ENCODE measurements at places on chromosomes 11 and 22. TPM values are rescaled to one million over a fixed set of nuclear protein-coding genes. Genes with fewer than 3 reads are reported as not detected.

- H3K27me3 ChIP-seq, result no peaks in the 10 kb centered on the region
- H3K27ac ChIP-seq, result no peak overlapping the region
- no peaks in the 10 kb centered on the region for H3K4me1 ChIP-seq
- H3K4me3 ChIP-seq, result no peak overlapping the region
Measured at GRCh38 chr11:91776655-91777054, 448.0 kb upstream of the FAT3 start.

DNA sequence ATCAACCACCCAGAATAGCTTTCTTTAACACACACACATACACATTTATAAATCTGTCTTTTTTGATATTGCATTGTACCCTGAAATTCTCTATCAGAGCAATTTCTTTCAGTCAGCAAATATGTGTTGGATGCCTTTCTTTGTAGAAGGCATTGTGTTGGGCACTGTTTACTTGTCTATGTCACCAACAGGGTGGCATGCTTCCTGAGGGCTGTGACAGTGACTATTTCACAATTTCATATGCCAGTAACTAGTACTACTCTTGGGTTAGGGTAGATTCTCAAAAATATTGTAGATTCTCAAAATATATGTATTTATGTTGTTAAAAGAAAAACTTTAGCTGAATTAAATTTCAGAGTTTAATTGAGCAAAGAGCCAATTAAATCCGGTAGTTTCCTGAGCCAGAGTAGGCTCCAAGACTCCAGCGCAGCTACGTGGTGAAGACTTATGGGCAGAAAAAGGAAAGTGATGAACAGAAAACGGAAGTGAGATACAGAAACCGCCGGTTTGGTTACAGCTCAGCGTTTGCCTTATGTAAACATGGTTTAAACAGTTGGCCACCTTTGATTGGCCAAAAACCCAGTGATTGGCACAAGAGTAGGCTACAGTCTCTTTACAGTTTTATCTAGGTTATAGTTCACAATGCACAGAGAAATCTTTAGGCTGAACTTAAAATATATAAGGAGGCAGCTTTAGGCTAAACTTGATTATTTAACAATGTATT, 723.3 kb downstream of the NTM start:
- H3K4me3 ChIP-seq, result no peak overlapping the region
- H3K36me3 ChIP-seq, result no peaks in the 10 kb centered on the region
- DNase-seq, result no peak
- no peaks in the 10 kb centered on the region for H3K4me1 ChIP-seq
- H3K27me3 ChIP-seq, result no peaks in the 10 kb centered on the region

GRCh38 chr22:22121445-22121844, 123.1 kb upstream of the VPREB1 start:
- no peaks in the 10 kb centered on the region for H3K4me1 ChIP-seq
- DNase-seq, result no peak
- H3K27me3 ChIP-seq, result peaks cover 34% of the 10 kb centered on the region
- no peaks in the 10 kb centered on the region for H3K36me3 ChIP-seq
- no peak overlapping the region for H3K4me3 ChIP-seq

DNA sequence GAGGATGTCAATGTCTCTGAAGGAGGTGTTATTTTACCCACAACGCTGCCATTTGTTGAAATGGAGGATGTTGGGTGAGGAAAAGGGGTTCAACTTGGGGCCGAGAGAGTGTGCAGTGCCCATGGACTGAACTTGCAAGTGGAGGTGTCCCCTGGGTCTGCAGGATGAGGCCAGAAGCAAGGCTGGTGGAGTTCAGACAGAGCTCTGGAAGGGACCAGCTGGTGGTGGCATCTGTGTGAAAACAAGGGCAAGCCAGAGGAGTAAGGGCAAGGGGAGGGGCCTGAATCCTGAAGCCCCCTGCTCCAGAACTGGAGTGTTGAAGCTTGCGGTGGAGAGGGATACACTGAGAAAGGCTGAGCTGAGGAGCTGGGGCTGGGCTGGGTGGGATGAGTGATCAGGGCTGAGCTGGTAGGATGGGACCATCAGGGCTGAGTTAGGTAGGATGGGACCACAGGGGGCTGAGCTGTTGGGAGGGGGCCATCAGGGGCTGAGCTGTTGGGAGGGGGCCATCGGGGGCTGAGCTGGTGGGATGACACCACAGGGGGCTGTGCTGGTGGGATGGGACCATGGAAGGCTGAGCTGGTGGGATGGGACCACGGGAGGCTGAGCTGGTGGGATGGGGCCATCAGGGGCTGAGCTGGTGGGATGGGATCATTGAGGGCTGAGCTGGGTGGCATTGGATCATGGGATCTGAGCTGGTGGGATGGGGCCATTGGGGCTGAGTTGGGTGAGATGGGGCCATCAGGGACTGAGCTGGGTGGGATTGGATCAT, 13.4 kb upstream of the CTSD start:
- peak; percentile 52 for DNase-seq
- H3K36me3 ChIP-seq, result no peaks in the 10 kb centered on the region
- no peaks in the 10 kb centered on the region for H3K27me3 ChIP-seq
- H3K4me1 ChIP-seq, result peaks cover 11% of the 10 kb centered on the region

GRCh38 chr22:50544078-50544745, 1.5 kb upstream of the KLHDC7B start:
- no peaks in the 10 kb centered on the region for H3K36me3 ChIP-seq
- peak overlapping the region; percentile 33 for H3K4me3 ChIP-seq
- H3K27ac ChIP-seq, result no peak overlapping the region
- DNase-seq, result peak; percentile 81

- no peak overlapping the region for H3K27ac ChIP-seq
- H3K36me3 ChIP-seq, result no peaks in the 10 kb centered on the region
- H3K4me1 ChIP-seq, result peaks cover 6% of the 10 kb centered on the region
Measured at GRCh38 chr11:121321614-121322243, 29.2 kb downstream of the SC5D start.

DNA sequence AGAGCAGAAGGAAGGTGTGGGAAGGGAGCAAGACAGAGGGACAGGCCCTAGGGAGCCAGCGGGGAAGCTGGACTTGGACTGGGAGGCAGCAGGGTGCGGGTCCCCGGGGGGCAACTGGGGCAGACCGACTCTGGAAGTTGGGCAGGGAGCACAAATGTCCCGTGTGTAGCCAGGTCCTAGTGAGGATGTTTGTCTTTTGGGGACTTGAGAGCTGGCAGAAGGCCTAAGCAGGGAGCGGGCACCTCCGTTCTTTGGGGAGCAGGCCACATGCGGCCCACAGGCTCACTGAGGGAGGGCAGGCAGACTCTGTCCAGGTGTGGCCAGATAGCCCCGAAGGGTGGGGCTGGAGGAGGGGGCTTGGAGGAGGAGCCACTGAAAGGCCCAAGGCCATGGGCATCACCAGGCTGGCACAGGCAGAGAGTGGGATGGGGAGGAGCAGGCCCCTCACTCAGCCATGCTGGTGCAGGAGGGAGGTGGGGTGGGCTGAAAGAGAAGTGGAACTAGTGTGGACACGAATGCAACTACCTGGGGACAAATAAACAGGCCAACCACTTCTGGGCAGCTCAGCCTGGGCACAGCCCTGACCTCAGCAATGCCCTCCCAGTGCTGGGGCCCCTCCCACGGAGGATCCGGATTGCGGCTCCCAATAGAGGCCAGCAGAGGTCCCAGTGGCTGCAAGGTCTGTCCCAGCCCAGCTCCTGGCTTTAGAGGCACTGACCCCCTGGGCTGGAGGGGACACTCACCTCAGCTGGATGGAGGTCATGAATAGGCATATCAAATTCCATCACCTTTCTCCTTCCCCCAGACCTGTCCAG, 1.3 kb upstream of the SCARF2 start:
- H3K27ac ChIP-seq, result peak overlapping the region; percentile 81
- H3K27me3 ChIP-seq, result peaks cover 21% of the 10 kb centered on the region
- H3K4me1 ChIP-seq, result peaks cover 33% of the 10 kb centered on the region
- H3K4me3 ChIP-seq, result peak overlapping the region; percentile 58
- DNase-seq, result peak; percentile 67

DNA sequence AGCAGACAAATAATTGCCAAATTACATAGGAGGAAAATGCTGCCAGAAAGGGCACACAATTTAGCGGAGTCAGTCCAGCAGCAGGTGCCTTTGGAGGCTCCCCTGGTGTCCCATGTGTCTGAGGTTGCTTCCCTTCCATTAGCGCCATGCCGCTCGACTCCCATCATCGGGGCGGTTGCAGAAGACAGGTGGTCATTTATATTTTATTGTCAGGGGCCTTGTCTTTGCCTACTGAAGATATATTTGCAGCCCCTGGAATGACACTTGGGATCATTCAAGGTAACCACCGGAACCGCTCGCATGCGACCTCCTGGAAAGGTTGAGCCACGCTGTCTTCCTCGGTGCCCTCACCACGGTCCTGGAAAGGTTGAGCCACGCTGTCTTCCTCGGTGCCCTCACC, 298.3 kb downstream of the TBC1D22A start:
- no peaks in the 10 kb centered on the region for H3K27me3 ChIP-seq
- H3K4me3 ChIP-seq, result no peak overlapping the region
- H3K36me3 ChIP-seq, result no peaks in the 10 kb centered on the region
- H3K4me1 ChIP-seq, result no peaks in the 10 kb centered on the region

POLR2L gene
- 34.9 TPM for total RNA-seq

DNA sequence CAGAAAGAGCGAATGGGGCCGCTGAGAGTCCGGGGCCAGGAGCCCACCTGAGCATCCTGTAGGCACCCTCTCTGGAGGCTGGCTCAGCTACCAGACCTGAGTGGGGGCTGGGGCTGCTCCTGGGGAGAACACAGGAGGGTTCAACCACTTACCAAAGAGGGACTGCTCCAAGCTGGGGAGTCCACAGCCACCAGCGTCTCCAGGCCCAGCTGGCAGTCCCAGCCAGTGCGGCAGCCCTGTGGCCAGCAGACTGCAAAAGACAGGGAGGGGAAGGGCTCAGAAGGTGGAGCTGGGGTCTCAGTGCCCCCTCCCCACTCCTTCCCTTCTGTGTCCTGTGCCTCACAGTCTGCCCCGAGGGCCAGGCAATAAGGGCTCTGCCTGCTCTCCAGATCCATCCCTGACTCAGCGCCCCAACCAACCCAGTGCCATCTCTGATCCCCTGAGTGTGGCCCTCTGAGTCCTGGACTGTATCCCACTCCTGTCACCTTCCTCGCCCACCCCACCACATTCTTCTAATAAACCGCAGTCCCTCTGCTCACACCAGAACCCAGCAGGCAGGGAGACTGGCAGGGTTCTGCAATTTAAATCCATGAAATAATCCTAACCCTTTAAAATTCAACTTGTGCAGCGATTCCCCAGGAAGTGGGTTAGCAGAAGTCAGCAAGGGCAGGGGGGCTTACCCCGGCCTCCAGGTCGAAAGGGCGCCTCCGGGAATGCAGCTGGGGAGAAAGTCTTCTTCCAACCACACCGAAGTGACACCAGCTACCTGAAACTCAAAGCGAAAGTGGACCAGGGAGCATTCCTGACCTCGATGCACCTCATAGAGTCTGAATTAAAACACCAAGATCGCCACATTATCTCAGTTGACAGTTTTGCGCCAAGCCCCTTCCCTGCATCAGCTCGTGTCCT, 13.3 kb downstream of the CHST1 start:
- no peaks in the 10 kb centered on the region for H3K4me1 ChIP-seq
- H3K27ac ChIP-seq, result no peak overlapping the region
- DNase-seq, result peak; percentile 54
- H3K27me3 ChIP-seq, result no peaks in the 10 kb centered on the region

MED17 gene
- total RNA-seq, result 28.9 TPM

DNA sequence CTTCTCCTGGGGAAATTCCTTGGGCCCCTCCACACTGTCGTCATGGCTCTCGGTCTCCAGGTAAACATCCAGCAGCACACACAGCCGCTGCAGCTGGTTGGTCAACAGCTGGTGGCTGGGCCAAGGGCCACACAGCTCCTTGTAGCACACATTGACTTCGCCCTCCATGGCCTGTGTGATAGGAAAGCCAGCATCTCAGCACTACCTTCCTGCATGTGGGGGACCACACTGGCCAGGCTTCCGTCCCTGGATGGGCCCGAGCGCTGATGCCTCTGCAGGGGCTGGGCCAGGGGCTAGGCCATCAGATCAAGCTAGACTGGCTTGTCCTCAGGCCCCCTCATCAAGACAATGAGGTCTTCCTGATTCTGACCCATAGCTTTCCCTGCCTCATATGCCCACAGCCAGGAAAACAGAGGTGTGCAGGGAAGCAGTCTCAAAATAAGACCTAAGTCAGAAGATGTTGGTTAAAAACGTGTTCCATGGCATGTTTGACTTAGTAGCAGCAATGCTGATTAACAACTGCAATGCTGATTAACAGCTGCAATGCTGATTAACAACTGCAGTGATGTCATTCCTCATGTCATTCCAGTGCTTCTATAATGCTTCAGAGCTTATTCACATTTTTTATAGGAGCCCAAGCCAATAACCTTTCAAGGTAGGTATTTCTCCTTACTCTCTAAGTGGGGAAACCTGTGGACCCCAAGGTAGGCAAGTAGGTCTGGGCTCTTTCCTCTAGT, 31.3 kb downstream of the NEFH start:
- no peaks in the 10 kb centered on the region for H3K4me1 ChIP-seq
- no peak for DNase-seq
- no peak overlapping the region for H3K4me3 ChIP-seq
- H3K27ac ChIP-seq, result no peak overlapping the region
- H3K36me3 ChIP-seq, result peaks cover 40% of the 10 kb centered on the region

DNA sequence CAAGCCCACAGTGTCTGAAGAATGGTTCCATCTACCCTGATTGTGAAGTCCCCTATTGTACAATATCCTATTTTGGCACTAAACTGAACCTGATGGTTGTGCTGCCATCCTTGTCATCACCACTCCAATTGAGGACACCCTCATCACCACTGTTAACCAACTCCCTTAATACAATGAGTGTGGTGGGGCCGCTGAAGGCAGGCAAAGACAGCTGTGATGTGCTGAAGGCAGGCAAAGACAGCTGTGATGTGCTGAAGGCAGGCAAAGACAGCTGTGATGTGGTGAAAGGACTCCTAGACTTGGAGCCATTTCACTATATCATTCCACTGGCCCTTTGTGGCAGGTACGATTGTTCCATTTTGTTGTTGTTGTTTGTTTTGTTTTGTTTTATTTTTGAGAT, 481.6 kb downstream of the SOX6 start:
- no peaks in the 10 kb centered on the region for H3K36me3 ChIP-seq
- no peak overlapping the region for H3K27ac ChIP-seq
- H3K4me1 ChIP-seq, result no peaks in the 10 kb centered on the region
- peaks cover 14% of the 10 kb centered on the region for H3K27me3 ChIP-seq
- H3K4me3 ChIP-seq, result no peak overlapping the region

- H3K36me3 ChIP-seq, result no peaks in the 10 kb centered on the region
- peak; percentile 75 for DNase-seq
- no peaks in the 10 kb centered on the region for H3K27me3 ChIP-seq
- H3K4me3 ChIP-seq, result peak overlapping the region; percentile 89
- H3K4me1 ChIP-seq, result peaks cover 13% of the 10 kb centered on the region
- H3K27ac ChIP-seq, result peak overlapping the region; percentile 82
Measured at GRCh38 chr11:122656631-122657101, 1.1 kb downstream of the UBASH3B start.

ADAMTS8 gene
- total RNA-seq, result 3.5 TPM

GRCh38 chr11:113556036-113556435, 80.8 kb upstream of the DRD2 start:
- no peak overlapping the region for H3K4me3 ChIP-seq
- no peaks in the 10 kb centered on the region for H3K4me1 ChIP-seq
- no peaks in the 10 kb centered on the region for H3K36me3 ChIP-seq
- no peak overlapping the region for H3K27ac ChIP-seq
- DNase-seq, result no peak

DNA sequence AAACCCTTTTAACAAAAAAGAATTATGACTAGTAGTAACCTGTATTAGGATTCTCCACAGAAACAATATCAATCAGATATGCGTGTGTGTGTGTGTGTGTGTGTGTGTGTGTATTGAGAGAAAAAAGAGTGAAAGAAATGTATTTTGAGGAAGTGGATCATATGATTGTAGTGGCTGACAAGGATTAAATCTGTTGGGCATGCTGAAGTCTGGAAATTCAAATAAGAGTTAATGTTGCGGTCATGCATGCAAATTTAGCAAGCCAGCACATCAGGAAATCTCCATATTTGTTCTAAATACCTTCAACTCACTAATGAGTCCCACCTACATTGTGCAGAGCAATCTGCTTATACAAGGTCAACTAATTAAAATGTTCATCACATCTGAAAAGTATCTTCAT, 46.8 kb upstream of the IGLL5 start:
- DNase-seq, result no peak
- no peaks in the 10 kb centered on the region for H3K27me3 ChIP-seq
- no peak overlapping the region for H3K27ac ChIP-seq
- no peaks in the 10 kb centered on the region for H3K4me1 ChIP-seq

H19 gene
- total RNA-seq, result 67.6 TPM

Data from sigmoid colon (tissue), 7 donors.